ENCODE measurements at places on chromosomes 4 and X. TPM values are rescaled to one million over a fixed set of nuclear protein-coding genes. Genes with fewer than 3 reads are reported as not detected.

The SFRP2 gene
- 14.6 TPM for total RNA-seq

The SYTL5 gene
- not detected for total RNA-seq

The DDIT4L gene
- total RNA-seq = 61.6 TPM

The TEX13B gene
- not detected for total RNA-seq

The TREX2 gene
- total RNA-seq = 3.7 TPM

The KLB gene
- total RNA-seq = 1.0 TPM

The CSN1S1 gene
- total RNA-seq = not detected

The TACR3 gene
- total RNA-seq = 4.2 TPM

The BTC gene
- 3.1 TPM for total RNA-seq
